GM20000 (cell line): ENCODE measurements at places on chromosomes 7 and 10.

DNA sequence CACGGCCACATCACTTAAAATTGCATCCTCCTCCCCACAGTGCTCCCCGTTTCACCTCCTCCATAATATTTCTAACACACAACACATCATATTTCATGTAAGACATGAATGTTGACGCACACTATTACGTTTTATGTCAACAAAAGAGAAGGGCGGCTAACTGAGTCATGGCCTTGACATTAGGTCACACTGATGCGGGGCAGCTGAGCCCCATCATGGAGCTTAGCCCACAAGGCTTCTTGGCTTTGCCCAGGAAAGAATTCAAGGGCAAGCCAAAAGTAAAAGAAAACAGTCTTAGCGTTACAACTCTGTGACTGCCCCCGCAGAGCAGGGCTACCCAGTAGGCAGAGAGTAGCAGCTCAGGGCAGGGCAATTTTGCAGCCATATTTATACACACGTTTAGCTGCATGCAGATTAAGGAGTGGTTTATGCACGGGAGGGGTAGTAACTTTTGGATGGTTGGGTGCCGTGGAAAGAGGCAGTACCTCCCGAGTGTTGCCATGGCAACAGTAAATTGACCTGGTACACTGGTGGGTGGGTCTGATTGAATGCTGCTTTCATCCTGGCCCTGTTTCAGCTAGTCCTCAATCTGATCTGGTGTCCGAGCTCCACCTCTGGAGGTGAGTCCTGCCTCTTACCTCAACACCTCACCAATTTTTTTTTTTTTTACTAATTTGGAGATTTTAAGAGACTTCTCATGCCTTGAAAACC, 156.2 kb upstream of the FRMD4A start:
- no peak for DNase-seq

DNA sequence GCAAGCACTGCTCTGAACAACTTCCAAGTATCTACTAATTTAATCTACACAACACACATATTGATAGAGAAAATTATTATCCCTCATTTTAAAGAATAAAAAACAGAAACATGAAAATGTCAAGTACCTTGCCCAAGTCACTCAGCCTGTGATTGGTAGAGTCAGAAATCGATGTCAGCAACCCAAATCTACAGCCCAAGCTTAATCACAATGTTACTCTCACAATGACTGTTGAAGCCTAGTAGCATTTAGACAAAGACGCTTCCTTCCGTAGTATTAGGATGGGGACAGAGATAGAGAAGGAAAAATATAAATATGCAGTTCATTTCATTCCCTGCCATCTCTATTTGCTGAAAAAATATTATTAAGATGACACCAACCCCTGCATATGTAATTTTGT, 242.5 kb downstream of the ELMO1 start:
- DNase-seq: no peak

DNA sequence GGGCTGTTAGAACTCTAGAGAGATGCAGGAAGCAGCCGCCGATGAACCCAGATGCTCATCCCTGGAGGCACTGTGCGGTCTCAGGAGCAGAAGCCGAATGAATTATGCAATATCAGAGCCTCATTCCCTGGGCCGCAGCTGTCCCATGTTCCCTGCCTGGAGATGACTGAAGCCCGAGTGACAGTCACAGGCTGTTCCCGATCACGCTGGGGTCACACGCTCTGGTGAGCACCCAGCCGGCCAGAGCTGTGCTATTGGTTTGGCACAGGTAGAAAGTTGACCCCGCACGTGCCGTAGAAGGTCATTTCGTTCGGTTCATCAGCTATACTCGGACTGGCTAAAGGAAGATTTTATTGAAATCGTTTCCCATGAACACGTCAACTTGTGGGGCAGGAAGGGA, 140.5 kb upstream of the SH2B2 start:
- DNase-seq: no peak

GRCh38 chr7:7562736-7563135, 3.9 kb upstream of the MIOS start:
- no peak for DNase-seq

DNA sequence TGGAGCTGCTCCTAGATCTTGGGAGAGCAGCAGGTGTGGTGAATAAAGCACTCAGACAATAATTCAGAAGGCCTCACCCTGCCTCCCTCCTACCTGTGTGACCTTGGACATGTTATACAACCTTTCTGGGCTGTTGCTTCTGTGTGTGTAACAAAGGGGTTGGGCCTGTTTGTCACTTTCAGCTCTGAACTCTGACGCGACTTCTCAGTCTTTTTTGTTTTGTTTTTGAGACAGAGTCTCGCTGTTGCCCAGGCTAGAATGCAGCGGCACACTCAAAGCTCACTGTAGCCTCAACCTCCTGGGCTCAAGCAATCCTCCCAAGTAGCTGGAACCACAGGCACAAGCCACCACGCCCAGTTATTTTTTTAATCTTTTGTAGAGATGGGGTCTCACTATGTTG, 89.3 kb downstream of the DNMBP start:
- no peak for DNase-seq

- DNase-seq: no peak
Observed at GRCh38 chr10:63115732-63116383, 17.3 kb upstream of the NRBF2 start.

- no peak for DNase-seq
Observed at GRCh38 chr10:5453749-5454489, 41.6 kb downstream of the NET1 start.
